ENCODE measurements at places on chromosomes 7 and 10. TPM values are rescaled to one million over a fixed set of nuclear protein-coding genes. Genes with fewer than 3 reads are reported as not detected.

DNA sequence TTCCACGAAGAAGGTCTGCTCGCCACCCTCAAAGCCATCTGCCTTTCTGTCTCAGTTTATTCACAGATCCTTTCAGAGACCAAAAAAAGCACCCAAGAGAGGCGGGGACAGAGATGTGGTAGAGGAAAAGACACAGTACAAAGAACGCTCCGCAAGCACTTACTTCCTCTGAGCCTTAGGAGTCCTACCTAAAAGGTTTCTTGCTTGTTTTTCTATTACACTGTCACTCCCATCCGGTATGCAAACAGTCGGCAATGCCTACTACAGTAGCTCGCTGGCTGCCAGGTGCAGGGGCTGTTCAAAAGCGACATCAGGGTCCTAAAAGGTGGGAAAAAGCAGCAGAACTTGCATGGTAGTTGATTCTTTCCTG, 816 bp downstream of the TECPR1 start:
- H3K4me1 ChIP-seq = peaks cover 14% of the 10 kb centered on the region
- H3K4me3 ChIP-seq = peak overlapping the region; percentile 70
- peak overlapping the region; percentile 89 for H3K27ac ChIP-seq
- no peaks in the 10 kb centered on the region for H3K36me3 ChIP-seq

DNA sequence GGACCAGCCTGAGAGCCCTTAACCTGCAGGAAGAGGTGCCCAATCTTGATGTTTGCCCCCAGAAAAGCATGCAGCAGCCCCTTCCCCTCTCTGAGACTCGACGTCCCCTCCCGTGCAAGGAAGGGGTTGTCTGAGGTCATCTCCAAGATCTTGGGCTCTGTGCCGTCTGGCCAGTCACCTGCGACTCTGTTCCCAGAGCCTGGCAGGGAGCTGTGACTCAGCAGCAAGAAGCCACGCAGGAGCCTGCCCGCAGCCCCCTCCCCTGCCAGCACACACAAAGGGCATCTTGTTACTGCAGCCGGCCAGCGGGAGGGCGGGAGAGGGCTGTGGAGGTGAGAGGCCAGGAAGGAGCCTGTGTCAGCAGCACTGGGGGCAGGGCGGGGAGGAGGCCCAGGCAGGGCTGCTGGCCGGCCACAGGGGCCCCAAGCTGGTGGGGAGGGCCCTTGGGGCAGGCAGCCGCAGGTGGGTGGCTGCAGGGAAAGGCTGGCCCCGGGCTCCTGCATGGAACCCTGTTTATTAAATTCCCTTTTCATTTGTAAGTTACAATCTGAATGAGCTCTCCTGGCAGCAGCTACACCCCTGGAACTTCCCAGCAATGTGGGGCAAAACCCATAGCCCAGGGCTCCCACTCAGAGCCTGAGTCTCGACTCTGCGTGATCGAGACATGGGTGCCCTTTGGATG, 103.7 kb upstream of the ZMIZ1 start:
- H3K4me1 ChIP-seq = peaks cover 5% of the 10 kb centered on the region
- no peak overlapping the region for H3K4me3 ChIP-seq
- peak; percentile 96 for DNase-seq

DNA sequence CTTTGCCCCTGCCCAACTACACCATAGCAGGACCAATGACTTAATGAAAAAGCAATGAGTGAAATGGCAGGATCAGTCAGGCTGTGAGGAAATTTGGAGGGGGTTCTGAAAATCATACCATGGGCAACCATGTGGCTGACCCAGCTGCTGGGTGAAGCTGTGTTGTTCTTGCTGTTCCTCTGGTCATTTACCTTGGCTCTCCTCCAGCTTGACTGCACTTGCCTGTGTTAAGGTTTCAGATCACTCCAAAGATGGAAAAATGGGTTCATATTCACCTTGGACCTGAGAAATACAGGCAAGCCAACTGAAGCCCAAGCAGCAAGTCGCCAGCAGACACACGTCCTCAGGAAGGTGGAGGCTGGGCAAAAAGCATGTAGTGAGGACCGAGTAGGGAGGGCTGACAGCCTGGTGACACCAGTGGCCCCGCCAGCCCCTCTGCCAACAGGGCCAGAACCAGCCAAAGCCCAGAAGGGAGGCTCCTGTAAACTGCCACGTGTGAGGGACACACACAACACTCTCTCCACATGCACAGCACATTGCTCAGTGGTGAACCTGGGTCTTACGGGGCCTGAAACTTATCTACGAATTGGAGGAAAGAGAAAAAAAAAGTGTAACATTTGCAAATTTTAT, 40.1 kb downstream of the PARP12 start:
- no peak overlapping the region for H3K4me3 ChIP-seq
- no peak for DNase-seq
- no peaks in the 10 kb centered on the region for H3K4me1 ChIP-seq
- H3K27me3 ChIP-seq = no peaks in the 10 kb centered on the region
- H3K36me3 ChIP-seq = peaks cover 14% of the 10 kb centered on the region

The CCDC3 gene
- polyA plus RNA-seq = 9.7 TPM

GRCh38 chr7:70494225-70495032, 637.5 kb upstream of the GALNT17 start:
- H3K4me1 ChIP-seq = no peaks in the 10 kb centered on the region
- no peak for DNase-seq
- no peaks in the 10 kb centered on the region for H3K27me3 ChIP-seq
- no peak overlapping the region for H3K4me3 ChIP-seq
- no peaks in the 10 kb centered on the region for H3K36me3 ChIP-seq

The LMOD2 gene
- polyA plus RNA-seq = not detected

DNA sequence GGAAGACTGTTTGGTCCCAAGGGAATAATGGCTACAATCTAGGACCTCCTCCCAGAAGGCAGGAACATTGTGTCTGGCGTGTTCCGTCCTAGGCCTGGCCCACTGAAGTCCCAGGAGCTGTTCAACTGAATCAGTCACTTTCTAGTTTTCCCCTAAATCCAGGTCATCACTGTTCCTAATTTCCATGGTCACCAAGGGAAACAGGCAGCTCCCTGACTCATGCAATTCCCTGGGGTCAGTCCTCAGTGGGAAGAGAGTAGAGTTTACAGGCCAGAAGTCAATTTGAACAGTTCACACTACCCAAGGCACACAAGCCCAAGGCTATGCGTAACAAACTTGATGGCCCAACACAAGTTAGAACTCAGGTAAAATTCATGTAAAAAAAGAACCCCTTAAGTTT, 44.0 kb downstream of the CREB3L2 start:
- H3K4me1 ChIP-seq = peaks cover 3% of the 10 kb centered on the region
- H3K4me3 ChIP-seq = no peak overlapping the region
- no peaks in the 10 kb centered on the region for H3K27me3 ChIP-seq
- H3K27ac ChIP-seq = no peak overlapping the region
- DNase-seq = no peak
